ENCODE measurements at places on chromosomes 6 and 20.
A peak's percentile ranks its signal among the peaks of the same experiment; 100 is the strongest.

DNA sequence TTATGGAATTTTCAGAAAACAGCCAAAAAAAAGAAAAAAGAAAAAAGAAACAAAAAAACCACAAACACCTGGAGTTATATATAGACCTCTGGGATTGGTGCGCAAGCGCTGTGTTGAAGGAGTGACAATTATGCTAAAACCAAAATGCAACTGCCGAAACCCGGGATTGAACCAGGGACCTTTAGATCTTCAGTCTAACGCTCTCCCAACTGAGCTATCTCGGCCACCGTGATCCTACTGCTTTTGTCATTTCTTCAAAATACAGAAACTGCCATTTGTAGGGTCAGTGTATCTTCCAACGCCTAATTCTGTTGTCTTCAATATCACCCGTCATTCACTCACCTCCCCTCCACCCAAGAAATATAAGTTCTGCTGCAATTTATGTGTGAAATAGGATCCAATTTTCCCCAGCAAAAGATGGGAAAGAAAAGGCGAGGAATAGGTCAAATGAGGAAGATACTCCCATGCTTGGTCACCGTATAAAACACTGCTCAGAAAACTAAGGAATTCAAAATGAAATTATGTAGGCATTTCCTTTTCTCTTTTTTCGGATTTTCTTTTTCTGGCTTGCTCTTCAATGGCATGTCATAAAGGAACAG is 116.0 kb downstream of the TRIM27 start:
- H3K4me1 ChIP-seq, result 0 out of 2 replicates have a peak, but pooled peaks cover 11% of the 10 kb centered on the region
- no peak overlapping the region for H3K27ac ChIP-seq
- H3K4me3 ChIP-seq, result peak overlapping the region; percentile 73
- DNase-seq, result peak; percentile 75
- H3K36me3 ChIP-seq, result no peaks in the 10 kb centered on the region

- H3K4me1 ChIP-seq, result no peaks in the 10 kb centered on the region
- DNase-seq, result no peak
- H3K4me3 ChIP-seq, result no peak overlapping the region
- H3K27me3 ChIP-seq, result no peaks in the 10 kb centered on the region
- H3K36me3 ChIP-seq, result peaks cover 8% of the 10 kb centered on the region
Observed at GRCh38 chr6:496649-497048, 105.1 kb downstream of the IRF4 start.

DNA sequence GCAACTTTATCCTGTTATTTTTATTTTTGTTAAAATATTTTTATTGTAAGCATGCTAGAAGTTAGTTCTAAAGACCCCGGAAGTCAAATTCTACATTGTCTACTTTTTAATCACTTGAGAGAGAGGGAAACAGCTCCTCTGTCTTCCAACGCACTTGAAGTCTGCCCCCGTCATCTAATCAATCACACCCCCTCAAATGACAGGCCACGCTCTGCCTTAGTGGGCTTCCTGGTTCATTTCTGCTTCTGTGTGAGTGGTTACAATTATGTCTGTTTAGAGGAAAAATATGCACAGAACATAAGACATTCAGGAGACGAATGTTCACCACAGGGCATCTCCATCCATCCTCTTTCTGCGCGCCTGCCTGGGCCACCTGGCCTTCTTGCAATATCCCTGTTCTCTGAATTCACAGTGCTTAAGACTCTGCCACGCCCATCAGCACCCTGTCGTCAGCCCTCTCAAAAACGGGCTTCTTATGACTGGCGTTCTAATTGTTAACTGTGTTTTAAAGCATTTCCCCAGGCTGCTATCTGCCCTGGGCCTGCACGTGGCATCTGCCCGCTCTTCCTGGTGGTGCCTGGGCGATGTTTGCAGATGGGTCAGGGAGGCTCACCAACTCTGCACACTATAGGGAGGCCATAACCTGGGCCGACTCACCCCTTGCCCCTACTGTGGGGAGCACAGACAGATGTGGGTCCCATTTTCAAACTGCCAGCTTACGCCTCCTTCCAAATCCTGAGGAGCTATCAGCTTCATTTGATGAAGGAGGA is 15.4 kb downstream of the DACT2 start:
- no peak overlapping the region for H3K4me3 ChIP-seq
- no peaks in the 10 kb centered on the region for H3K27me3 ChIP-seq
- no peaks in the 10 kb centered on the region for H3K36me3 ChIP-seq
- no peak overlapping the region for H3K27ac ChIP-seq
- DNase-seq, result no peak

DNA sequence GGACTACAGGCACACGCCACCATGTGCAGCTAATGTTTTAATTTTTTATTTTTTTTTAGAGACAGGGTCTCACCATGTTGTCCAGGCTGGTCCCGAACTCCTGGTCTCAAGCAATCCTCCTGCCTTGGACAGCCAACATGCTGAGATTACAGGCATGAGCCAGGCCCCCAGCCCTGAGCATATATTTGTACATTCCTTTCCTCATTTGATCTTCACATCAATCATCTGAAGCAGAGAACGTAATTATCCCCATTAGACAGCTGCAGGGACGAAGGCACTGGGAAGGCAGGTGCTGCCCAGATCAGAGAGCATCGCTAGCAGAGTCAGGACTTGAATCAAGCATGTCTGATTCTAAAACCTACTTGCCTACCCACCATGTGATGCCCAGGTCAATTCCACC is 41.0 kb upstream of the SIRPA start:
- no peak overlapping the region for H3K27ac ChIP-seq
- no peaks in the 10 kb centered on the region for H3K27me3 ChIP-seq
- H3K36me3 ChIP-seq, result no peaks in the 10 kb centered on the region
- H3K4me1 ChIP-seq, result peaks cover 8% of the 10 kb centered on the region

DNA sequence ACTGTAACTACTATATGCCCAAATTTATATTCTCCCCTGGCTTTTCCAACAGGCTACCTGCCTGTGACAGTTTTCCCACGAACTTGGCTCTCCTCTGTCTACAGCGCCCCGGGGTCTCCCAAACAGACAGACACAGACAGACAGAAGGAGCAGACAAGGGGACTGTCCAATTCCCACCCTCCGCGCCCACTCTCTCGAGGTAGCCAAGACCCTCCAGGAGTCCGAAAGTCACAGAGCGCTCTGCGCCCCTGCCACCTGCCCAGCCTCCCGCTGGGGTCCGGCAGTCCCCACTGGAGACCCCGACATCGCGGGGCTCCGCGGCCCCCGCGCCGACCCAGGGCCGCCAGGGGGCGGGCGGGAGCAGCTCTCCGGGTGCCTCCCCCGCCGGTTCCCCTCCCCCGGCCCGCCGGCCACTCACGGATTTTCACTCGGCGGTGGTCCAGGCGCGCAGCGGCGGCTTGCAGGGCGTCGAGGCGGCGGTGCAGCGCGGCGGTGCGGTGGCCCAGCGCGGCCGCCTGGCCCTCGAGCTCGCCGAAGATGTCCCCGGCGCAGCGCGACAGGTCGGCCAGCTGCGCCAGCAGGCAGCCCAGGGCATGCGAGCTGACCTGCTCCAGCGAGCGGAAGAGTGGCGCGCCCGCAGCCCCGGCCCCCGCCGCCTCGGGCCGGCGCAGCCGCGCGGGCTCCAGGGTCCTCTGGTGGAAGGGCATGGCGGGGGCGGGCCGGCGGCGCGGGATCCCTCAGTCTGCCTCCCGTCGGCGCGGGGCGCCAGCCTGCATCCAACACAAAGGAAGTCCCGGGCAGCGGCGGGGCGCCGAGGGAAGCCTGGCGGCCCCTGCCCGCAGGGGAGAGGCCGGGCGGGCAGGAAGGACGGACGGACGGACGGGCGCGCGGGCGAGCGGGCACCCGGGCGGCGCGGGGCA is 81.3 kb upstream of the CCDC28A start:
- peak overlapping the region; percentile 46 for H3K27ac ChIP-seq
- H3K4me3 ChIP-seq, result peak overlapping the region; percentile 80
- H3K27me3 ChIP-seq, result no peaks in the 10 kb centered on the region
- DNase-seq, result peak; percentile 79
- no peaks in the 10 kb centered on the region for H3K36me3 ChIP-seq
- H3K4me1 ChIP-seq, result peaks cover 9% of the 10 kb centered on the region

DNA sequence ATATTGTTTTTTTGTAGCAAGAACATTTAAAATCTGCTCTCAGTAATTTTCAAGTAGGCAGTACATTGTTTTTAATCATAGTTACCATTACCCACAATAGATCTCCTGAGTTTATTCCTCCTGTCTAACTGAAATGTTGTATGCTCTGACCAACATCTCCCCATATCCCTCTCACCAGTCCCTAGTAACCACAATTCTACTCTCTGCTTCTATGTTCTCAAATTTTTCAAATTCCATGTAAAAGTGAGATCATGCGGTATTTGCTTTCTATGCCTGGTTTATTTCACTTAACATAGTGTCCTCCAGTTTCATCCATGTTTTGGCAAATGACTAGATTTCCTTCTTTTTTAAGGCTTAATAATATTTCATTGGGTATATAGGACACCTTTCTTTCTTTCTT is 300.5 kb downstream of the KCNQ5 start:
- DNase-seq, result peak; percentile 9
- no peaks in the 10 kb centered on the region for H3K36me3 ChIP-seq
- no peak overlapping the region for H3K4me3 ChIP-seq
- no peaks in the 10 kb centered on the region for H3K27me3 ChIP-seq
- H3K4me1 ChIP-seq, result no peaks in the 10 kb centered on the region

DNA sequence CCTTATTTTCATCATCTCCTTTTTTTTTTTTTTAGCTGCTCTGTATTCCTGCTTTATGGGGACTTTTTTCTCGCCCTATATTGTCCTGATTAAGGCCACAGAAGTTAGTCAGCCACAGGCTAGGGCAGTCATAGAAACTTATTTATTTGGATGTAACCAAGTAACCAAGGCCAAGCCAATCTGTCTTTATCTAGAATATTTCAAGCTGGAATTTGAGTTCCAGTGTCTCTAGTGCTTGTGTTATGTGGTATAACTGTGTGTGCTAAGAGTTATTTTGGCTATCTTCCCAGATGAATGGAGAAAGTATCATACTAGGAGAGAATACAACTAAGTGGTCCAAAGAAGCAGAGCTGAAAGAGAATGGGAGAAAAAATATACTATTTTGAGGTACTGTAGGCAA is 751.5 kb downstream of the CBLN4 start:
- no peak for DNase-seq
- H3K27me3 ChIP-seq, result no peaks in the 10 kb centered on the region
- no peak overlapping the region for H3K27ac ChIP-seq
- no peaks in the 10 kb centered on the region for H3K36me3 ChIP-seq

DNA sequence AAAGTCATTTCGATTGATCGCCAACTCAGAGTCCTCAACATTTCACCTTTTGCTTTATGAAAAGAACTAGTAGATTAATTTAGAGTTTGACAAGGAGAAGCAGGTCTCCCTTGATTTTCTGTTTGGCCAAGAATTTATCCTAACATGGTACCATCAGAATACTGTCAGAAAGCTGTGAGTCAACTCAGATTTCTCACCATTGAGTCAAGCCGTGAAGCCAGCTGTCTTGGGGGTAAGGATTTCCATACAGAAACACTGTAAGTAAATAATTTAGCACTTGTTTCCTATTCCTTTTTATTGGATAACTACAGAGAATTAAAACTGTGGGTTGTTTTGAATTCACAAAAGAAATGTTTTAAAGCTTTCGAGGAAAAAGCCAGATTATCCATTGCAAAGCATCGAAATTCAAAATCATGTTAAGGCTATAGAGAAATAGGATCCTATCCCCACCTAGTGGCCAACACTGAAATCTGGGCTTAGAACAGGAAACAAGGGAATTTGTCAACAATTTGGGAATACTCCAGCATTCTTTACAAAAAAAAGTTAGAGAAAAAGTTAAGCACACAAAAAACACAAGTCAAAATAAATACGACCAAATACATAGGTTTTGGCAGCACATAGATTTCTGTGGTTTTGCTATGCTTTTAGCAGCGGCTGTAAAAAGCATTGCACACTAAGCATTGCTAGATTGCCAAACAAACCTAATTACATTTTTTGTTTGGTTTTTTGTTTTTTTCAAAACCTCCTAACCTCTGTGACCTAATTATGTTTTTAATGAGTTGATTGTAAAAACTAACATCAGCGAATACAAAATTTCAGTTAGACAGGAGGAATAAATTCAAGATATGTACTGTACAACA is 44.2 kb downstream of the COL11A2 start:
- no peaks in the 10 kb centered on the region for H3K4me1 ChIP-seq
- H3K4me3 ChIP-seq, result no peak overlapping the region
- H3K36me3 ChIP-seq, result no peaks in the 10 kb centered on the region
- H3K27me3 ChIP-seq, result peaks cover 19% of the 10 kb centered on the region
- peak; percentile 74 for DNase-seq

DNA sequence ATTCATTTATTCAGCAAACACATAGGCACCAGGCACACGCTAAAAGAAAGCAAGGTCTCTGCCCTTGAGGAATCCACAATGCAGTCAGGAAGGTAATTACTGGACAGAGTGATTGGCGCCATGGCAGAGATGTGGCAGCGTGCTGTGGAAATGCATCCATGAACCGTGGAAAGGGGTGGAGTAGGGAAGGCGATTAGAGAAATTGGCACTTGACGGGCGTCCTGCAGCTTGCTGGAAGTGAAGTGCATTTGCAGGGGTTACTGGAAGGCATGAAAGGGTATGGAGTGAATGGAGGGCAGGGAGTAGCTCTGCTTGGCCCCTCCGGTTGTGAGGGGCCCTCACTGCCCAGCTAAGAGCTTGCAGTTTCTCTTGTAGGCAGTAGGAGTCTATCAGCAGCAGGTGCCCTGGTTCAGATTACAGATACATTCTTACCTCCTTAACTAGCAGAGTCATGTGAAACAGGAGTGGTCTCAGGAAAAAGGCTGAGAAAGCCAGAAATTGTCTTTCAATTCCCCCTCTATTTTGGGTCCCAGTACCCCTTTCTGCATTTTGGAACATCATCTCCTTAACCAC is 122.5 kb upstream of the TIAM2 start:
- no peak for DNase-seq
- no peaks in the 10 kb centered on the region for H3K27me3 ChIP-seq
- no peak overlapping the region for H3K4me3 ChIP-seq
- H3K36me3 ChIP-seq, result no peaks in the 10 kb centered on the region

DNA sequence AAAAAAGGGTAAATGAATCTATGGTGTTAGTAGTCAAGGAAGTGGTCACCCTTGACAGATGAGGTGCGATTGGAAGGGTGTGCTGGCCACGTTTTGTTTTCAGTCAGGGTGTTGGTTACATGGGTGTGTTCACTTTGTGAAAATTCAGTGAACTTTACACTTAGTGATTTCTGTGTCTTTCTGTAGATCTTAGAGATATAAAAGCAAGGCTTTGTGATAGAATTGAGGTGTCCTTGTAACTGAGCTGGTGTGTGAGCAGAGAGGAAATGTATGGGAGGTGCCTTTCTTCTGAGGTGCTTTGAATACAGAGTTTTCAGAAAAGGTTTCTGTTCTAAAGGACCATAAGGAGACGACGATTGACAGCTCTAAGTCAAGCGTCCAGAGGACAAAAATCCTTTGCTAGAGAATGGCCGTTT is 90.5 kb downstream of the SAMD3 start:
- H3K4me1 ChIP-seq, result no peaks in the 10 kb centered on the region
- H3K4me3 ChIP-seq, result no peak overlapping the region
- H3K36me3 ChIP-seq, result no peaks in the 10 kb centered on the region
- H3K27ac ChIP-seq, result no peak overlapping the region
- no peak for DNase-seq
- H3K27me3 ChIP-seq, result no peaks in the 10 kb centered on the region
